H1 (cell line): ENCODE measurements at places on chromosomes 7 and 10.

- no peaks in the 10 kb centered on the region for H3K27me3 ChIP-seq
- no peak for DNase-seq
- no peak overlapping the region for H3K27ac ChIP-seq
- H3K4me3 ChIP-seq = no peak overlapping the region
- no peaks in the 10 kb centered on the region for H3K4me1 ChIP-seq
Measured at GRCh38 chr7:2436341-2437104, 33.1 kb downstream of the CHST12 start.

- no peak overlapping the region for H3K27ac ChIP-seq
- H3K27me3 ChIP-seq = no peaks in the 10 kb centered on the region
- H3K36me3 ChIP-seq = no peaks in the 10 kb centered on the region
- DNase-seq = peak; percentile 65
Measured at GRCh38 chr10:7529638-7530037, 118.8 kb upstream of the SFMBT2 start.

GRCh38 chr7:151080522-151081169 is at the start of gene FASTK:
Gene FASTK, minus strand, starts transcription at chr7:151080809. Its CDS starts 43 bp downstream, at chr7:151080766.
- peak within 1 kb of the TSS; percentile 76 for H3K27ac ChIP-seq
- peak; percentile 88 for DNase-seq
- H3K36me3 ChIP-seq = no peaks in the 10 kb centered on the region; the same call in 1 of the 2 replicates
- H3K27me3 ChIP-seq = peaks cover 5% of the 10 kb centered on the region; the same call in 1 of the 2 replicates
- H3K4me3 ChIP-seq = peak within 1 kb of the TSS; percentile 92

- H3K27me3 ChIP-seq = peaks cover 2% of the 10 kb centered on the region; the same call in 1 of the 2 replicates
- H3K27ac ChIP-seq = no peak overlapping the region
- no peaks in the 10 kb centered on the region for H3K36me3 ChIP-seq
- DNase-seq = no peak
- H3K4me3 ChIP-seq = no peak overlapping the region
Measured at GRCh38 chr10:71260622-71261325, 48.4 kb downstream of the UNC5B start.

DNA sequence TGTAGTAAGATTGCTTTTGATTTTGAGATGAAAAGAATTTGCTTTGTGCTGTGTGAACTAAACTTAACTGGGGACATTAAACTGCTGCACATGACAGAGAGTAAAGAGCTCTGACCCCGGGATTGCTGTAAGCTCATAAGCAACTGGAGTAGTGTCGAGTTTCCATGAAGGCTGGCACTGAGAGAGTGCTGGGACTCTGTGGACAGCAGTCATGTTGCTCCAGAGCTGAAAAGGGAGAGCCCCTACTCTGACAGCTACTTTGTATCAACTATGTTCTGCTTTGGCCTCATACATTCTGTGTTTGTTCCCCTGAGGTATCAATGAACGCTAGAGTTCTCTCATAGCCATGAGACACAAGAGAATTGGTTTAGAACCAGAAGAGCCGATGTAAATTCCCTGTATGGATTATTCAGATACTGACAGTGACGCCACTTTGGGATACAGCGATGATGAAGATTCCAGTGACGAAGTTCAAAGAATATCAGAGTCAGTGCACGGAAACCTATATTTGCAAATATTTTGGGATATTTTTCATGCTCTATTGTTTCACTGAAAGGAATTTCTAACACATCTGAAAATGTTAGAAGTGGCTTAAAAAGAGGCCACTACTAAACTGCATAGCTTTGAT is 185.9 kb upstream of the DKK1 start:
- no peak for DNase-seq
- no peaks in the 10 kb centered on the region; the same call in 1 of the 2 replicates for H3K4me1 ChIP-seq
- no peak overlapping the region for H3K4me3 ChIP-seq
- no peak overlapping the region for H3K27ac ChIP-seq

DNA sequence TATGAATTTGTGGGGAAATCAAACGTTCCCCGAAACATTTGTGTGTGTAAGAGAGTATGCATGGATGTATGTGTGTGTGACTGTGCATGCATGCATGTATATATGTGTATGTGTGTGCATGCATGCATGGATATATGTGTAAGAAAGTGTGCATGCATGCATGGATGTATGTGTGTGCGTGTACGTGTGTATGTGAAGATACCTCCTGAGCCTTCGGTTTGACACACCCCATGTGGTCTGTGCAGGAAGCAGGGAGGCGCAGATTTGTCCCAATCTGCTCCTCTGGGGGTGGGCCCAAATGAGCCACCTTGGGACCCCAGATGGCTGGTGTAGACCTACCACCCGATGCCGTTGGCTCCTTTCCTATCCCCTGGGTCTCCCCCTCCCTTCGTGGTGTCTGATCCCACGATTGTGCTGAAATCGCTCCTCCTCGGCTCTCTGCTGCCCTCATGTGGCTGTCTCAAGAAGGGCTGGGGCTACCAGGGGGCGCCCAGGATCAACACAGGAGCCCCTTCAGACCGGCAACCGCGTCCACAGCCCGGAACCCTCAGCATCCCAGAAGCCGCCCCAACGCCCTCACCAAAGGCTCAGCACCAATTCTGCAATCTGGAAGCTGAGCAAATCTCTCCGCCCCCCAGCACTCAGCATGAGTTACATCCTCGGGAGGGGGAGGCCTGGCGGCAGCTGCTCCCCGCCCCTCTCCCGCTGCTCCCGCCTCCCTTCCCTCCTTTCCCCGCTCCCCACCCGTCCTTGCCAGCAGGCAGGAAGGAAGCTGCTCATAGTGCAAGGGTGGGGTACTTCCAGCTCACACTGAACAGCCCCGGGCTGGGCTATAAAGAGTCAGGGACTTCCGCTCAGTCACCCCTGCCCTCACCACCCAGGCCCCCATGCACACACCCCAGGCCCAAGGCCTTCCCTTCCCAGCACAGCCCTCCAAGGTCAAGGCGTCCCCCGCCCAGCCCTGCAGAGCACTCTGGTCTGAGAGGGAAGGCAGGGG is 2.3 kb upstream of the NOS3 start:
- peaks cover 17% of the 10 kb centered on the region for H3K4me1 ChIP-seq
- no peak overlapping the region; the same call in 1 of the 2 replicates for H3K27ac ChIP-seq
- H3K36me3 ChIP-seq = no peaks in the 10 kb centered on the region
- DNase-seq = no peak
- H3K4me3 ChIP-seq = peak overlapping the region; percentile 42

DNA sequence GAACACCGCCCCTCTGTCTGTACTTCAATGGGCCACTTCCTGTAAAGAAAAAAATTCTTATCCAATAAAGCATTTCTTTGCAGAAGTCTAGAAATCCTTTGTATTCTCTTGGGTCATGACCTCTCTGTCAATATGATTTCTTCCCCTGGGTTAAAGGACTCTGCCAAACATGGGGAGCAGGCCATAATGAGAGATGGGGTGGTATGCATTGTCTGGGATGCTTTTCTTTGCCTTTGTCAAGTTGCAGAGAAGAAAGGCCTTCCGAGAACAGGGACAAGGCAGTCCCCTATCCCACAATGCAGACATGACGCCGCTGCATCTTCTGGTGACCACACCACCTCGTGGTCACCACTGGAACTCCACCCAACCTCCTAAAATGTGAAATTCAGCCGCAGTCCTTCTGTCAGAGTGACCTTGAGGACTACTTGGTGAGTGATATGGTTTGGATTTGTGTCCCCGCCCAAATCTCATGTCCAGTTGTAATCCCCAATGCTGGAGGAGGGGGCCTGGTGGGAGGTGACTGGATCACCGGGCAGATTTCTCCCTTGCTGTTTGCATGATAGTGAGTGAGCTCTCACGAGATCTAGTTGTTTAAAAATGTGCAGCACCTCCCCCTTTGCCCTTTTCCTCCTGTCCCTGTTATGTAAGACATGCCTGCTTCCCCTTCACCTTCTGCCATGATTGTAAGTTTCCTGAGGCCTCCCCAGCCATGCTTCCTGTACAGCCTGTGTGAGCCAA is 15.2 kb upstream of the FRMPD2 start:
- no peaks in the 10 kb centered on the region for H3K36me3 ChIP-seq
- H3K4me1 ChIP-seq = no peaks in the 10 kb centered on the region
- H3K27me3 ChIP-seq = no peaks in the 10 kb centered on the region
- no peak overlapping the region for H3K27ac ChIP-seq
- H3K4me3 ChIP-seq = no peak overlapping the region

DNA sequence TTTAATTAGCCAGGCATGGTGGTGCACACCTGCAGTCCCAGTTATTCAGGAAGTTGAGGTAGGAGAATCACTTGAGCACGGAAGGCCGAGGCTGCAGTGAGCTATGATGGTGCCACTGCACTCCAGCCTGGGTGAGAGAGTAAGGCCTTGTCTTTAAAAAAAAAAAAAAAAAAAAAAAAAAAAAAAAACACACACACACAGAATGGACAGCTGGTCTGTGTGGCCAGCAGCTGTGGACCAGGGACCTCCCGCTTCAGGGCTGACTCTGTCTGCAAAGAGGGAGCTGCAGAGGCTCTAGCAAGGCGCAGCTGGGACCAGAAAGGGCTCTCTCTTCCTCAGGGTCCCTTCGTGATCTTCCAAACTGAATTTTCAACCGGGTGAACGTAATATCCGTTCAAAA is 53.6 kb upstream of the DNAAF5 start:
- no peak for DNase-seq
- no peaks in the 10 kb centered on the region for H3K27me3 ChIP-seq
- H3K36me3 ChIP-seq = peaks cover 2% of the 10 kb centered on the region; the same call in 1 of the 2 replicates
- no peak overlapping the region for H3K4me3 ChIP-seq

DNA sequence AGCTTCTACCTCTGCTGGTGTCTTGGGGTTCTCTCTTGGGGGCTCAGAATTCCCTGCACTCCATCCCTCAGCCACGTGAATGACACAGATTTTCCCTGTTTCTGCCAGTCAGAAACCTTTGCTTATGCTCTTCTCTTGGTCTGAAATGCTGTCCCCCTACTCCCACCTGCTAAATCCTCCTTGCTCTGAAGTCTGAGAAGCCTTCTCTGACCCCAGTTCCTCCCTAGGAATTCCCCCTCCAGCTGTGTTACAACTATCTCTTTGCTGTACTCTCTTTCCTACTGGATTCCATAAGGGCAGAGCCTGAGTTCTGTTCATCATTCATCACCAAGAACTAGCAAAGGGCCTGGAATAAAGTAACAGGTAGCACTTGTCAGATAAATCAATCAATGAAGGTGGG is 33.6 kb upstream of the AKR1E2 start:
- H3K4me1 ChIP-seq = no peaks in the 10 kb centered on the region
- no peak for DNase-seq
- H3K4me3 ChIP-seq = no peak overlapping the region
- no peak overlapping the region for H3K27ac ChIP-seq
- H3K36me3 ChIP-seq = no peaks in the 10 kb centered on the region
